ENCODE measurements at places on chromosomes 1 and 21.

DNA sequence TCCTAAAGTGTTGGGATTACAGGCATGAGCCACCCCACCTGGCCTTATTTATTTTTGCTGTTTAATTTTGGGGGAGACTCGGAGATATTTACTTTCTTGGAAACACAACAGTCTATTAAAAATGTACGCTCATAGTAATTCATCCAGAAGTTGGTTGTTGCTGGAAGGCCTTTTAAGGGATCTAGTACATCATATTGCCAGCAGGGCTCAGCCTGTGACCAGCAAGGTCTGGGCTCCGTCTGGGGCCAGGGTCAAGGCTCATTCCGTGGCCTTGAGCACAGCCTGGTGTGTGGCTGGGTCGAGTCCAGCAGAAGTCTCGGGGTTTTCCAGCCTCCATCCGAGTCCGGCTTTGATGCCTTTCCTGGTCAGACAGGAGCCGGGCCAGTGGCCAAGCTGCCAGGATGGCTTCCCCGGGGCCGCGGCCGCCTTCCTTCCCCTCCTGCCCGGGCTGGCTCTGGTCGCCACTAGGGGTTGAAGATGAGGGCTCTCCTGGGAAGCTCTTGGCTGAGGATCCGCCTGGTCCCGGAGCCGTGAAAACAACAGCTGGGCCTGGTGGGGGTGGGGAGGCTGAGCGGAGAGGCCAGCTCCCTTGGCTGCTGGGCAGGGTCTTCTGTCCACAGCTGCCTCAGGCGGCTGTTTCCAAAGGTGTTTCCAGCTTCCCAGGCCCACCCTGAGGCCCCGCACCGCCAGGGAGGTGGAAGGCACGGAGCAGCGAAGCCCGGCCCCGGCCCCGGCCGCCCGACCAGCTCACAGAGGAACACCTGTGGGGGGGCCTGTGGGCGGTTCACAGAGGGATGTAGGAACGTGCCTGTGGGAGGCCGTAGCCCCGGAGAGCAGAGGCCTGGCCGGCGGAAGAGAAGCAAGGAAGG is 5.1 kb upstream of the VWA1 start:
- DNase-seq, result no peak

GRCh38 chr1:27102707-27103468 is 52.0 kb downstream of the SLC9A1 start:
- DNase-seq, result peak; percentile 80

DNA sequence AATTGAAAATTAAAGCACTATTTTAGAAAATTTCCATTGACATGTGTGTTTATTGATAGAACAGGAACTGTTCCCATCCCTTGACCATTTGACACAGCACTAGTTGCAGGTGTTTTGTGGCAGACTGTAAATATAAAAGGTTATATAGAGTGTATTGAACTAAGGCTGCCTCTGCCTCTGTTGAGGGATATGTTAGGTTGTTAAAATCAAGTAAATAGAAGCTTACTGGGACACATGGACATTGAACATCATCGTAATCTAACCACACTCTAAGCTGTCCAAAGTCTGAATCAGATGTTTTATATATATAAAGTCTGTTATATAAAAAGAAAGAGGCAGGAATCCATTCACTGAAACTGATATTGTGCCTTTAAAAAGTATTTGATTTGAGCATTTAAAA is 308.1 kb upstream of the PKN2 start:
- no peak for DNase-seq

DNA sequence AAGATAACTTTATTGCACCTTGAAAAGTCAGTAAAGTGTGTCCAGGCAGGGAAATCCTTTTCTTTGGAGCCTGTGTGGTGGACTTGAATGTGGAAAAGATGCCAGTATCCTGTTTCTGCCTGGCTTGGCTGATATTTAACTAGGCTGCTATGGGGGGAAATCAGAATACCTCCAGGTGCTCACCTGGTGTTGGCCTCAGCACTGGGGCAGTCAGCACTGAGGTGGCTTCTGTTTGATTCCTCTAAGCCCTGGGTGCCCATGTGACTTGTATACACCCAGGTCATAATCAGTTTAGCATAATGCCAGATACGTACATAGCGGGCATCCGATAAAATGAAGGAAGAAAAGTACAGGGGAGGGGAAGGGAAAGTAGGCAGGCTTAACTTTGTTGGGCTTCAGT is 7.2 kb downstream of the PHGDH start:
- no peak for DNase-seq

DNA sequence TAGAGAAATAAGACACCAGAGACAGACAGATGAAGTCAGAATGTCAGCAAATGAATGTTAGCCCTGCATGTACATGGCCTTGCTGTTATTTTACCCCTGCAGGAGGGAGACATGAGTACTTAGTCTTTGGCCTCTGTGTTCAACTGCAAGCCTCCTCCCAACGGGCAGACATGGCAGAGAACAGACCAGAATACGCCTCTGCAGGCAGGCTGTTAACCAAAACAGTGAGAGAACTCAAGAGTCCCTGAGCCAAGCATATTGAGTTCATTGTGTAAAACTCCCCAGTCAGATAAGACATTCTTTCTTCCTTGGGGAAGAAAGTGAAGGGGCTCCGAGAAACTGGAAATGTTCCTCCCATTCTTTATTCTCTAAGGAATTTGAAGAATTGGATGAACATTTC is 150.9 kb downstream of the PHTF1 start:
- DNase-seq, result no peak

- no peak for DNase-seq
These were observed 65.6 kb upstream of the IRF2BP2 start for GRCh38 chr1:234675572-234675971.

DNA sequence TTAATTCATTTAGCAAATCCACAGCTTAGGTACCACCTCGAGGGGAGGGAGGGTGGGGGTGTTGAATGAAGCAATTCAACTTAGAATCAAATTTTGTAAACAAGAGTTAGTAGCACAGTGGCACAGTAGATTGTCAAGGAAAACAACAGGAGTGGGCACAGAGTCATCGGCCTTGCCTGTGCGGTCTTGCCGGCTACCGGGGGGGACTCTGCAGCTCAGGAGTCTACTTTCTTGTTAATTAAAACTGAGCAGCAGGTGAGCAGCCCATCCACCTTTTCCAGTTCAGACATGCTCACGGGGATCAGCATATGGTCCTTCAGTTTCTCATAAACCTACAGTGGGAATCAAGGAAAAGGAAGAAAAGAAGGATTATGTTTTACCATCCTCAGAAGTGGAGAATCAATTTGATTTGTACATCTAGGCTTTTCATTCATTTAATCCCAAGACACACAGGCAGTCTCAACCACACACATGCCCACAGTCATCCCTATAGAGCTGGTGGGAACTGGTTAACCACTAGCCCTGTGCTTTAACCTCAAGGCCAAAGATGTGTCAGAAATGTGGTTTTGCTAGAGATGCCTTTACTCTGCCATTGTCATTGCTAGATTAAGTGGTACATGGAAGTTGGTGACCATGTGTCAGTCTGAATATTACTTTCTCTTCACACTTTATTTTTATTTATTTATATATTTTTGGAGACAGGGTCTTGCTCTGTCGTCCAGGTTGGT is 45.0 kb upstream of the BCL10 start:
- peak; percentile 61 for DNase-seq

- no peak for DNase-seq
These were observed 186.3 kb upstream of the BRINP3 start for GRCh38 chr1:190663962-190664361.

DNA sequence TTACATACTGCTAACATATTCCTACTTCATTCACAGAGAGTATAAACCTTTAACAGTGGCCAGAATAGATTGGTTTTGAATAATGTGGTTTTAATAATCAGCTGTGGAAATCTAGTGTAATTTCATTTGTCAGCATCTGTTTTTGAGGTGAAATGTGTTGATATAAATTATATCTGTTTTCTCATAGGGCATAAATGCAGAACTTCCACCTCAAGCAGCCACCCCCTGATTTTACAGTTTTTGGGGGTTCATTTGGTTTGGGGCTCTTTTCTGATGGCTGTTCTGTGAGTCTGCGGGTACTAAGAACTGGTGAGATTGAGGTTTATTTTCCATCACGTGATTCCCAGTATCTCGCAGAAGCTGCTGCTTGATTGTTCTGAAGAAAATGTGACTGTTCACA is 23.2 kb downstream of the EDARADD start:
- no peak for DNase-seq

DNA sequence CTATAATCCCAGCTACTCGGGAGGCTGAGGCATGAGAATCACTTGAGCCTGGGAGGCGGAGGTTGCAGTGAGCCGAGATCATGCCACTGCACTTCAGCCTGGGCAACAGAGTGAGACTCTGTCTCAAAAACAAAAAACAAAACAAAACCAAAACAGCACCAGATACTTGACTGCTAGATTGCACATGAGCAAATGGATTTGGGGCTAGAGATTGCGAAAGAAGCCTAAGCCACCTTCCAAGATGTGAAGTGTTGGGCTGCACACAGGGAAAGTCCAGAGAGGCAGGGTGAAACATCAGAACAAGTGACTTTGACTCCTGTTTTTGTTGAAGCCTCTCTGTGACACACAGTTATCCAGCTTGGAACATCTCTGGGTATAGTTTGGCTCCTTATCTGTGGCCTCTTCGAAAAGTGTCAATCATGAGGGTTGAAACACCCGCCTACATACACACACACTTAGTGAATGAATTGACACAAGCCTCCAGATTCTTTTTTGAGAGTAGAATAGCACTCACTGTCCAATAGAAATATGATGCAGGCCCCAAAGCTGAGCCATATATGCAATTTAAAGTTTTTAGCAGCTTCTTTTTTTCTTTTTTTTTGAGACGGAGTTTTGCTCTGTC is 34.2 kb upstream of the GPR137B start:
- no peak for DNase-seq

DNA sequence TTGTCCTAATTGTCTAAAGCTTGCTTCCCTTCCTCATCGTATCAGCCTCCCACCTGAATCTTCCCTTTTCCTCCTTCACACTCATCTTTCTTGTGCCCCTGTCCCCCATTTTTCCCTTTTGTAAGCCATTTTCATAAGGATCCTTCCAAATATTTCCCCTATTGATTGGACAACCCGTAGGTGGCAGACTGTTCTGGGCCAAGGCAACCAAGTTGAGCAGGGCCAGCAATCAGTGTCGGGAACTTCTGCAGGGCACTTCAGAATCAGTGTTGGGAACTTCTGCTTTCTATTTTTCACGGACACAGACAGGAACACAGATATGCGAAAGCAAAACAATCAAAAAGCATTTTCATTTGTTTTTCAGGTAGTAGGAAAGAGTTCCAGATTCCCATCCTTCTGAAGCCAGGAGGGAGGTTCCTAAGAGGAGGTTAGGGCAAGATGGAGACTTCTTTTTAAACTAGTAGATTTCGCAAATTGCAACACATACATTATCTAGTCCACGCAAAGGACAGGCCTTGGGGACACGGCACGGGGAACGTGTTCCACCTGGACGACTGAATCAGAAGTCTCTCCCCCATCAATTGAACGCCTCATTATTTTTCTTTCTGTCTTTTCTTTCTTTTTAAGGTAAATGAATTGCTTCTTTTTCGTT is 691 bp upstream of the MPZL1 start:
- DNase-seq, result peak; percentile 38

DNA sequence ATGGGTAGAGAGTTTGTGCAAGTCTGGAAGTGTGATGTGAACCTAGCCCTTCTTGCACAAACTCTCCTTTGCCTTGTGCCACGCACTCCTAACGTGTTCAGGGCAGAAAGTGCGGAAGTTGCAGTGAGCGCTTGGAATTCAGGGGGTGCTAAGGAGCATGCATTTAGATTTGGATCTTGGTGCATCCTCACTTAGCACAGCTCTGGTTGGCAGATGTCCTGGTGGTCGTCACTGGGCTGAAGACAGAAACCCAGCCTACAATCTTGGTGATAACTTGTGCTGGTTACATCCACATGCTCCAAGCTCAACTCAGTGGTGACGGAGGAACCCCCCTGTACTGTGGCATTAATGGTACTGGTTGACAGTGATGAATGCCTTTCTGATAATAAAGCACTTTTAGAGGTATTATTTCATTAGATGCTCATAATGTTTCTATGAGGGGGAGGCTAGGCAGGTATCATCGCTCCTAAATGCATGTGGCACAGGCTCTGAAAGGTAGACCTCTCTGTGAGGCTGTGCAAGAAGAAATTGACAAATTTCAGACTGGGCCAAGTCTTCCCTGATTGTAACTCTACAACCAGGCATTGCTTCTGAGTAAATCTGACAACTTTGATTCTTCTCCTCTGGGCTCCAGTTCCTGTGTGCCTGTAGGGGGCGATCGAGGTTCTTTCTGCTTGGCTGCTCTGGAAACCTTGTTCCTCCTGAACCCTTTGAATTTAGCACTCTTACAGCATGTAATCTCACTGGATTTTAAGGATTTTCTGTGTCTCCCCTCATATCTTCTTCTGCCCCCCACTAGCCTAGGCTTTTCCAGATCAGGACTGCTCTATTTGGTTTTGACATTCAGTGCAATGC is 40.6 kb downstream of the MAPKAPK2 start:
- peak; percentile 49 for DNase-seq

DNA sequence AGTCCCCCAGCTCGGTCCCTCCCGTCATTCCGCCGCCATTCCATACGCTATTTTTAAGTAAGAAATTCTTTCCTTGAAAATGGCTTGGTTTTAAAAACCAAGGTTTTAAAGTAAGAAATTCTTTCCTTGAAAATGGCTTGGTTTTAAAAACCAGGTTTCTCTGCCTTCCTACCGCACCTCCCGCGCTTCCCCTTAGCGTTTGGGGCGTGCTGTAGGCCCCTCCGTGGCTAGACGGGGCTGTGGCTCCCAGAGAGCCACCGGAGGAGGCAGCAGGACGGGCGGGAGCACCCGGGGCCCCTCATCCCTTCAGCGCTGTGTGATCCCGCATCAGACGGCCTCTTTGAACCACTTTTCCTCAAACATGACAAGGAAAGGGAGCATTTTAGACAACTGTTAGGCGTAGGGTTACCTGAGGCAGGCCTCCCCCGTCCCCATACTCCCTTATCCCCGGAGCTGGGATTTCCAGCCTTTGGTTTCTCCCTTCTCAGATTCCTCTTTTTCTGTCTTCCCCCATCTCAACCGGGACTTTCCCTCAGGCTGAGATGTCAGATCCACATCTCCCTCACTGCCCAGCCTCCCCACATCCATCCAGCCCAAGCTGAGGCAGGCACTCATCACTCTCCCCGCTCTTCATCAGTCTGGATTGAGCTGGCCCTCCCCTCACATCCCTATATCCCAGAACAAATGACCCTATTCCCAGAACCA is 541 bp upstream of the CD58 start:
- no peak for DNase-seq

- DNase-seq, result no peak
These were observed 183.0 kb upstream of the RAB4A start for GRCh38 chr1:229087906-229088305.

- peak; percentile 39 for DNase-seq
These were observed 29.6 kb downstream of the DMBX1 start for GRCh38 chr1:46519209-46519608.

GRCh38 chr21:40732253-40733023 is 114.5 kb downstream of the DSCAM start:
- no peak for DNase-seq

DNA sequence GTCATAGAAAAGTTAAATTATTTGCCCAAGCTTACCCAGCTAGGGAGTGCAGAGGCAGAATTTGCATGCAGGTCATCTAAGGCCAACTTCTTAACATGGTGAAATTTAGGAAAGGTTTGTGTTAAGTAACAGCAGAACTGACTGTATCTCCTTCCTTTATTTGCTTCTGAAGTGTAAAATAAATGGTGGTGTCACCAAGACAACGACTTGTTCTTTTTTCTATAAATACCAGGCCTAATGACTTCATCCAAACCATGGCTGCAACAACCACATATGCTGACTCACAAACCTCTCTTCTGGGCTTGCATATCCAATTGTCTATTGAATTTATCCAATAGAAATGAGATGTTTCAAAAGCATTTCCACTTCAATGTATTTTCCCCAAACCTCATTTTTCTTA is 19.1 kb downstream of the COL24A1 start:
- peak; percentile 36 for DNase-seq

Data from urothelium cell line (cell line).